ENCODE measurements at places on chromosomes 3 and 15.

- no peak for DNase-seq
Measured at GRCh38 chr3:160398820-160399124, 253 bp downstream of the IFT80 start.

- no peak for DNase-seq
Measured at GRCh38 chr15:43121863-43122262, 11.5 kb upstream of the TMEM62 start.

DNA sequence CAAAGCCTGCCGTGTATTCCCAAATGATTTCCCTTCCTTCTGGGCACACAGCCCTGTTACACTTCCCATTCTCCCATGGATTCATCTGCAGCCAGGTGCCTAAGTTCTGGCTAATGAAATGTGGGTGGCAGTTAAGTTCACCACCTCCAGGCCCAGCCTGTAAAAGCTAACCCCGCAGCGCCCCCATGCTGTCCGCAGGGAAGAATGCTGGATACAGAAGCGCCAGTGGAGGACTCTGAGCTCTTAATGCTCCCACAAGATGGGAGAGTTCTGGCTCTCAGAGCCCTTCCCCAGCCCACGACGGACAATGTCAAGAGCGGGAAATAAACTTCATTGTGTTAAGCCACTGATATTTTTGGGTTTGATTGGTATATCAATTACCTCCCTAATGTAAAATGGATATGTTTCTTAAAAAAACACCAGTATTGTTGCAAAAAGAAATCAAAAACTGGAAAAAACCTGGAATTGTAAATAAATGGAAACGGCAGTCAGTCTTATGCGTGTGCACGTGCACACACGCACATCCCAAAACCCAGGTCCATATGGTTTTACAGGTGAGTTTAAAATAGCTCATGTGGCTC is 37.7 kb upstream of the FGD5 start:
- peak; percentile 78 for DNase-seq

DNA sequence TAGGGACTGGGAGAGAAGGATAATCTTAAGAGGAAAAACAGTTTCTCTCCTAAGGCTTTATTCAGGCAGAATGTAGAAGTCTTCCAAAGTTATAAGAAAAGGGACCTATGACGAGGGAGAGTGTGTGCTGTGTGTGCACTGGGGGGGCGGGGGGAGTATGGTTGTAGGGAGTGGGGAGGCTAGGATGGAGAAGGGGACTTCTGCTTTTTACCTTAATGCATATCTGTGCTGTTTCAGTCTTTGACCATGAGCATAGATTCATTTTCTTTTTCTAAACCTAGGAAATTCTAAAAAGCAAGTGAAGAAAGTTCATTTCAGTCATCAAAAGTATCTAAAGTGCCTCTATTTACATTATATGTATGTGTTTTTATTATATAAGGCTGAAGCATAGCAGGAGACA is 52.6 kb upstream of the RASA2 start:
- no peak for DNase-seq

GRCh38 chr3:171358181-171358880 is 101.9 kb downstream of the TNIK start:
- DNase-seq = peak; percentile 90

- no peak for DNase-seq
Measured at GRCh38 chr3:110618512-110619226, 452.9 kb upstream of the NECTIN3 start.

GRCh38 chr15:84714821-84715220 is 1.1 kb downstream of the SEC11A start:
- no peak for DNase-seq

GRCh38 chr3:123320221-123320620 is 118.5 kb downstream of the SEC22A start:
- DNase-seq = no peak

- DNase-seq = no peak
Measured at GRCh38 chr15:82851981-82852511, 42.6 kb downstream of the WHAMM start.

GRCh38 chr3:8113626-8114025 is 388.0 kb upstream of the LMCD1 start:
- no peak for DNase-seq

DNA sequence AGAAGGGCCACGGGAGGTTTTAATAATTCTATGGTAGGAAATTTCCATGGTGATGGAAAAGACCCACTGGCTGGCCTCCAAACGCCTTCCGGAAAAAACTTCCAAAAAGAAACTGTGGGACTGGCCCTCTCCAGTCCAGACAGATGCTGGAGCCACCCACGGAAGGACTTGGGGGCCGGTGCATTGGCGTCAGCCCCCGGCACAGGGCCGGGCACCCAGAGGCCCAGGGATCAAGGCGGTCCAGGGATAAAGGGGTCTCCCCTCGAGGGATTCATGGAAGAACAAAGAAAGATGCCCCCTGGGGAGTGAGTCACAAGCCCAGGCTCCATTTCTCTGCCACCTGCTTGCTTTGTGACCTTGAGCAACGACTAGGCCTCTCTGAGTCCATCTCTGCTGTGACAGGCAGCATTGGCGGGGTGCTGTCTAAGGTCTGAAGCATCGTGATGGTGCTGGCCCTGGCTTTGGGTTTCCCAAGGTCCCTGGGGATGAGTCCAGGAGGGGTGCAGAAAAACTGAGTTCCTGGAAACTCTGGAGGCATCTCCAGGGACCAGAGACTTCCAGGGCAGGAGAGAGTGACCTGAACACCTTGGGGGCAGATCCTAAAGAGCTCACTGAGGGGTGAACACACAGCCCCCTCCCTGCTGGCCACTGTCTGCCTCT is 21.6 kb downstream of the ATP2B2 start:
- DNase-seq = no peak

GRCh38 chr15:74240897-74241614 is 4.9 kb downstream of the CCDC33 start:
- no peak for DNase-seq

DNA sequence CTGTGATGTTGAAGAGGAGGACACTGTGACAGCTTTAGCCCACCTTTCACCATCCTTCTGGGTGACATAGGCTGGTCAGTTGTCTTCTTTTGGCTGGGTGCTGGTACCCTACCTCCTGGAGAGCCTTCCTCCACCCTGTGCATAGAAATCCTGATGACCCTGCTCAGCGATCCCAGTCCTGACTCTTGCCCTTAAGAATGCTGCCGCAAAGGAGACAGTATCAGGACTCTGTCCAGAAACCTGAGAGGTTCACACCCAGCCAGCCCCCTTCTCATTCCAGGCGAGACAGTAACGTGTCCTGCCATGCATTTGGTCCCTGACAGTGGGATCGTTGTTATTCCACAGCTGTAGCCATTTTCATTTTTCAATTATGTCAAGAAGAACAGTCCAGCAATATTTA is 312.8 kb upstream of the CHRM5 start:
- peak; percentile 58 for DNase-seq

DNA sequence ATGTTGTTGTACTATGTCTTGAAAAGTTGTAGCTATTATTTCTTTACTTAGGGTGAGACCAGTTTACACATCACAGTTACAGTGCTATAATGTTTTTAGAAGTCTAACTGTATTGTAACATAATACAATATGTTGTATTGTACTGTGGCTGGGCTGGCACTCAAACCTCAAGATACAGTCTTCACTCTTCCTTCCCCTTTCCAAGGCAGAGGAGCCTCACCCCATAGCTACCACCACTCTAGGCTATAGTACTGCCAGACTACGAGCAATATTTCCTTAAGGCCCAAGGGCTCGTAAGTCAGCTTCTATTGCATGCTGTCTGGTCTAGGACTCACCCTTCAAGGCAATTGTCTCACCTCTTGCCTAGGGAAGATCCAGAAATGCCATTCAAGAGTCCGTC is 597.7 kb downstream of the OTOL1 start:
- DNase-seq = no peak

GRCh38 chr3:193814166-193814892 is 221.3 kb downstream of the OPA1 start:
- DNase-seq = no peak

- peak; percentile 55 for DNase-seq
Measured at GRCh38 chr3:21645121-21645897, 105.7 kb downstream of the ZNF385D start.

- DNase-seq = no peak
Measured at GRCh38 chr15:93716615-93717231, 514.6 kb upstream of the MCTP2 start.

- no peak for DNase-seq
Measured at GRCh38 chr3:107650788-107651187, 128.0 kb downstream of the BBX start.

DNA sequence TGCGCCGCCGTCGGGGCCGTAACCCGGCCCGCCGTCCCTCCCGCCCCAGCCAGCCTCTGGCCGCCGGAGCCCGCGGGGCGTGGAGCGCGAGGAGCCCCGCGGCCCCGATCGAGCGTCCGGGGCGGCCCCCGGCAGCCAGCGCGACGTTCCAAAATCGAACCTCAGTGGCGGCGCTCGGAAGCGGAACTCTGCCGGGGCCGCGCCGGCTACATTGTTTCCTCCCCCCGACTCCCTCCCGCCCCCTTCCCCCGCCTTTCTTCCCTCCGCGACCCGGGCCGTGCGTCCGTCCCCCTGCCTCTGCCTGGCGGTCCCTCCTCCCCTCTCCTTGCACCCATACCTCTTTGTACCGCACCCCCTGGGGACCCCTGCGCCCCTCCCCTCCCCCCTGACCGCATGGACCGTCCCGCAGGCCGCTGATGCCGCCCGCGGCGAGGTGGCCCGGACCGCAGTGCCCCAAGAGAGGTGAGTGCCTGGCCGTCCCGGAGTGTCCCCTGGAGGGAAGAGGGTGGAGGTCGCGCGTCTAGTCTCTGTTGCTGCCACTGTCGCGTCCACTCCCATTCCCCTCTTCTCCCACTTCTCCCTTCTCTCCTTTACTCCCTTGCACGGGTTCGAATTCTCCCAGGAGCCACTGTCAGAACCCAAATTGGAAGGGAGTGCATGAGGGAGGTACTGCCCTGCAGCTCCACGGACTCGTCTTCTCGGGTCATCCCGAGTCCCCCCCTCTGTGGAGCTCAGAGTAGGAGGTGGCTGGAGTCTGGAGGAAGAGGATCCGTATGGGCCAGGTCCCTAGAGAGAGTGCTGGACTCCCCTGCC is 585 bp downstream of the CSK start:
- DNase-seq = peak; percentile 29

GRCh38 chr3:190366133-190366532 is 21.8 kb upstream of the CLDN16 start:
- DNase-seq = peak; percentile 73

DNA sequence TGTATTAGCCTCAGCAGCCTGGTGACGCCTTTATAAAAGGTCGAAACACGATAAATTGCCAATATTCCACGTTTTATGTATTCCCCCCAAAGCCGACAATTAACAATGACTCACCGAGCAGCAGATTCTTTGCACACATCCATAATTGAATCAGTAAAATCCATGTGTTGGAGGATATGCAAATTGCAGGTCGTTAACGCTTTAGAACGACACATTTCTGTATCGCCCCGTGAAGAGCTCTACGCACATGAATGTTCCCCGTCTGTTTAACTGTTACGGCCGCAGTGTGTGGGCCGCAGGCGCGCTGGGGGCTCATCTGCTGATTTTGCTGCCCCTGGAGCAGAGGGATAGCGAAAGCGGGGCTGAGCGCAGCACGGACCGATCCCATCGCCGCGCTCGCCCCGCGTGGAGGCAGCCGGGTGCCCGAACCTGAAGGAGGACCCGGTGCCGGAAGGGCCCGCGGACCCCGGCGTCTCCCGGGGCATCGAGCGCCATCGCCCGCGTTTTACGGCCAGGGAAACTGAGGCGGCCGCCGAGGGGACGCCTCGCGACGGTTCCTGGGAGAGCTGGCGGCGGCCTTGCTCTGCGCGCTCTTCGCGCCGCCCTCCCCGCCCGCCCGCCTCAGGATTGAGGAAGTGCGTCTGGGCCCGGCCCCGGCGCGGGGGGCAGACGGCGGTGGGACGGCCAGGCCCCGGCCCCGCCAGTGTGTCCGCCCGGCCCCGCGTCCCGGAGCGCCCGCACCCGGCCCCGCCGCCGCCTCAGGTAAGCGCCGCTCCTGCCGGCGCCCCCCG is at the start of gene LRRK1:
TSS of gene LRRK1 (plus strand) at position 668 of the 791 bp plus-strand sequence. CDS start 5,276 bp downstream, outside the sequence.
- DNase-seq = peak; percentile 54

DNA sequence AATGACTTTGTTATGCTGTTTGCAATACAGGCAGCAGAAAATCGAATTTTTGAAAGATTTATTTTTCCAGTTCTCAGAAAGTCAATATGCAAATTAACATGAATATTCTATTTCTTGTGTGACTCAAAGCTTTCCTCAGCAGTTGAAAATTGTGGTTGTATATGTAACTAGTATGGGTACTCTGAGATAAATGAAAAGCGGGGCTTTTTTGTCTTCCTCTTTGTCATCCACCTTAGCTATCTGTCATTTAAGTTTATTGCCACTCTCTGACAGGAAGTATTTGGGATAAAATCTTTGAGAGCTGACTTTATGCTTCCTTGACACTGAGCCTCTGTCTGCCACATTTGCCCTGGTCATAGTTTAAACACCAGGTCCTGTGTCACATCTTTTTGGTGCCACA is 91.5 kb downstream of the ATG7 start:
- peak; percentile 22 for DNase-seq

DNA sequence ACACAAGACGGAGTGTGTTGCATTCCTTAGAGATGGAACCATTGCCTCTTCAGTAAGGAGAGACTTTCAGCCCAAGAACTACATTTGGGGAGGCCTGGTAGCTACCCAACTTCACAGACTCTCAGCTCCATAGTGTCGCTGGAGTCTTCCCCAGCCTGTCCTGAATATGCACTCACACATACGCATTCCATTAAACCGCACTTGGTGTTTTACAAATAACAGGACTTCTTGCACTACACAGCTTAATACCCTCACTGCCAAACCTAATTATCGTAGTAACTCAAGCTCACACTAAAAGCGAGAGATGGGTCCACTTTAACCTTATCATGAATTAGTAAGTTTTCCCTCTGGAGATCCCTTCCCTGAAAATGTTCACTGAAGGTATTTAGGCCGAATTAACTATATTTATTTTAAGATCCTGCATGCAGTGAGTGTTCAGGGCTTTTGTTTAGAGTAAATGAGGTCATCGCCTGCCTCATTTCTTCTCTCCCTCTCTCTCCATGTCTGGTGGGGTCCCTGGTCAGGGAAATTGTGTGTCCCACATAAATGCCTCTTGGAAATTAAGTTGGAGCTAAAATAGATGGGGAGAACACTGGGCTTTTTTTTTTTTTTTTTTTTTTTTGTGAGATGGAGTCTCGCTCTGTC is 171.9 kb downstream of the FAM43A start:
- DNase-seq = no peak

DNA sequence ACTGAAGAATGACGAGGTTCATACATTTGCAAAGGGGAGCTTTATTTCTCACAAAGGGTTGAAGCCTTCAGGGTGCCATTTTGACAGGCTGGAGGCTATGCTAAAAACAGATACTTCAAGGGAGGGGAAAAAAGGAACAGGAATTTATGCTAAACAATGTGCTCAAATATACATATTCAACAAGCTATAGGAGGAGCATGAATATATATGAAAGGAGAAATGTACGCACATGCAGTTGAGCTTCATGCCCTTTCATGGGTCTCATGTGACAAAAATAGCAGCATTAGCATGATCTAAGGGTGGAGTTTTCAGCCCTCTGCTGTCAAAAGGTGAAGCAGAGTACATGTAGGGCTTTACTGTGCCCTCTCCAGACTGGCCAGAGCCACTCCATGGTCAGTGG is 44.3 kb upstream of the FSIP1 start:
- DNase-seq = no peak

DNA sequence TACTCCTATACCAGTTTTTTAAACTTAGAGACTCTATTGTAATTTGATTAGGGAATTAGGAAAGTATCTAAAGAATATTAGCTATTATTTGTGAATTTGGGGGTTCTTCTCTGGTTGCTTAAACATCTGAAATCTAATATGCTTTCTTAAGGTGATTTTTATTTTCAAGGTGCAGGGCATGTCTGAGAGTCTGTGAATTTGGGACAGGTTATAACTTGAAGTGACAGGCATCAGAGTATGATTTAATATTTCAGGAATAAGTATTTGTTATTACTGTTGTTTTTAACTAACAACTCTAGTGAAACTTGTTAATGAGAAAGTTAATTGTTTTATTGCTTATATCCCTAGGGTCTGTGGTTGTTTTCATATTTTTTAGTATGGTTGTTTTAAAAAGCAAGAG is 321.6 kb upstream of the EPHA3 start:
- no peak for DNase-seq
